ENCODE measurements at places on chromosomes 5 and 9.

DNA sequence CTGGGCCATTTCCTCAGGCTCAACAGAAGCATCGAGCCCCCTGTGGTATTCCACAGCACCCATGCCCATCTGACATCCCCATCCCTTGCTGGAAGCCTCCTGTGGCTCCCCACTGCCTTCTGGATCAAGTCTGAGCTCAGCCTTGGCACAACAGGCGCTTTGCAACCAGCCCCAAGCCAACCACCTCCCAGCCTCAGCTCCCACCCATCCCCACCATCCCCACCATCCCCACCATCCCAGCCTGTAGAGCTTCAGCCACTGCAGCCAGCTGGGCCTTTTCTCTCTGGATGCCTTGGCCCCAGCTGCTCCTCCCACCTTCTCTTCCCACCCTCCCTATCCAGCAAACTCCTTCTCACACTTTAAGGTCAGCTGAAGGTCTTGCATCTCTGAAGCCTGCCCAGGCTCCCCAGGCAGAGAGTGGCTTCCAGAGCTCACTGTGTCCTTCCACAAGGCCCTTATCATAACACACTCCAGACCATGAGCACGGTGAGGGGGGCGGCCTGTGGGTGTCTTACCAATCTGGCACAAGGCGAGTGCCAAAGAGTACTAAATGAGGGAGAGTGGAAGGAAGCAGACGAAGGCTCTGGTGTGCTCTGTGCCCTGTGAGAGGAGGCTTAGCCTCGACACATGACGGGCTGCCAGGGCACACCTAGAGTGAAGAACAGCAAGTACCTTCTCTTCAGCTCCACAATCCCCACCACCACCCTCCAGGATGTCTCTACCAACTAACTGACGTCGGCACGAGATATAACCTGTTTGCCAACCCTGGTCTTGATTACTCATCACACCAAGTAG is 6.5 kb downstream of the HIGD2A start:
- no peak for DNase-seq

- DNase-seq, result no peak
Observed at GRCh38 chr5:28253431-28253830, 1215.0 kb upstream of the CDH9 start.

DNA sequence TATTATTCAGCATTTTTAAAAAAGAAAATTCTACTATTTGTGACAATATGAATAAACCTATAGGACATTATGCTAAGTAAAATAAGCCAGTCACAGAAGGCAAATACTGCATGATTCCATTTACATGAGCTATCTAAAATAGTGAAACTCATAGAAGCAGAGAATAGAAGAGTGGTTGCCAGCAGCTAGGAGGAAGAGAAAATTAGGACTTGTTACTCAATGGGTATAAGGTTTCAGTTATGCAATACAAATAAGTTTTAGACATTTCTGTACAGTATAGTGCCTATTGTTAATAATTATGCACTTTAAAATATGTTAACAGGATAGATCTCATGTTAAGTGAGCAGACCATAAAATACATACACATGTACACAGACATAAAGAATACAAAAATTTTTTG is 73.8 kb upstream of the SPINK5 start:
- no peak for DNase-seq

DNA sequence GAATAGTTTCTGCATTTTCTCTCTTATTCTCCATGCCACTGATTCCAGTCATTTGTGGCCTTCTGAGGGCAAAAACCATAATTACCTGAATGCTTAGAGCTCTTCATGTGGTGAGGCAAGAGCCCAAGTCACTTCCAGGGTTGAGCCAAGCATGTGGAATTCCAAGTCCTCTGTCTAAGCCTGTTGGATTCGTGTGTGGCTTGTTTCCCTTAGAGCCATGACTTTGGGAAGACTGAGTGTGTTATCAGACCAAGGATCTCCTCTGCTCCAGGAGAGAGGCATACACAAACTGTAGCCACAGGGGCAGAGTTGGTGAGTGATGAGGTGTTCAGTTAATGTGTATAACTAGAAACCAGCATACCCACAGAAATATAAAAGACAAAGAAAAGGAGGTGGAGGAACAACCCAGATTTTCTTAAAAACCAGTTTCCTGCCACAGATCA is 27.1 kb downstream of the SLC22A5 start:
- peak; percentile 90 for DNase-seq

- peak; percentile 31 for DNase-seq
Observed at GRCh38 chr5:109329333-109330237, 80.2 kb downstream of the PJA2 start.

- no peak for DNase-seq
Observed at GRCh38 chr9:76109953-76110352, 219.5 kb downstream of the PCSK5 start.

DNA sequence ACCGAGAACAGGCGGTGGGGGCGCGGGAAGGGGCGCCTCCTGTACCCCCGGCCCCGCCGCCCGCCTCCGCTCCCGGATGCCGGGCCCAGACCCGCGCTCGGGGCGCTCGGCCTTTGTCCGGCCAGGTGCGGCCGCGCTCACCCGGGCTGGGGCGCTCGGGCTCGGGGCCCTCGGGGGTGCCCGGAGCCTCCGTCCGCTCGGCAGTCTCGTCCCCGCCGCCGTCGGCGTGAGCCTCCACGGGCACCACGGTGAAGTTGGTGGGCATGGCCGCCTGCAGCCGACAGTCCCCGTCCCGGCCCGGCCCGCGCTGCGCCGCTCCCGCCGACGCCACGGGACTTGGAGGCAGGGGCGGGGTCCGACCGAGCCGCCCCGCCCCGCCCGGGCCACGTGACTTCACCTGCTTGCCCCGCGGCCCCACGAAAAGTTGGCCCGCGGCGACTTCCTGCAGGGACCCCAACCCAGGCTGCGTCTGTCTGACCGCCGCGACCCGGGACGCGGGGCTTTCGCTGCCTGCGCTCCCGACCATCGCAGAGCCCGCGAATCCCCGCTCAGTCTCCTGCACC is at the start of gene SLC12A7:
SLC12A7 (minus strand) TSS at position 337 of the 563 bp plus-strand sequence; CDS start at position 265, 72 bp downstream.
- DNase-seq, result no peak

- no peak for DNase-seq
Observed at GRCh38 chr5:67681703-67682102, 485.1 kb upstream of the CD180 start.

GRCh38 chr9:70761139-70761670 is 346.7 kb upstream of the KLF9 start:
- DNase-seq, result no peak

DNA sequence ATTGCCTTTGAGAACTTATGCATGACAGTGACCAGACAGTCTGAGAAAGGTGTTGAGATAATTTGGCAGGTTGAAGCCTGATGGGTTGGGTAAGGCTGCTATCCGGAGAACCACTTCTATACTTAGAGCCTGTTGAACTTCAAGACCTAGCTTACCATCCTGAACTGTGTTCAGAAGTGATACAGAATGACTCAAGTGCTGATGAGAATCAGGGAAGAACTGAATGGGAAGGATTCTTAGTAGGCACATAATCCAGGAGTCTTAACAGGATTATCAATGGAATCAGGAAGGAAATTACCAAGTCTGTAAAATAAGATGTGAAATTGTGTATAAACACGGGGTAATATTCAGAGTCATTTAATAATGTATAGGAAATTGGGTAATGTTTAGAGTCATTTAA is 9.0 kb upstream of the PAPPA start:
- DNase-seq, result no peak

- no peak for DNase-seq
Observed at GRCh38 chr5:149323210-149323609, 22.1 kb upstream of the GRPEL2 start.

DNA sequence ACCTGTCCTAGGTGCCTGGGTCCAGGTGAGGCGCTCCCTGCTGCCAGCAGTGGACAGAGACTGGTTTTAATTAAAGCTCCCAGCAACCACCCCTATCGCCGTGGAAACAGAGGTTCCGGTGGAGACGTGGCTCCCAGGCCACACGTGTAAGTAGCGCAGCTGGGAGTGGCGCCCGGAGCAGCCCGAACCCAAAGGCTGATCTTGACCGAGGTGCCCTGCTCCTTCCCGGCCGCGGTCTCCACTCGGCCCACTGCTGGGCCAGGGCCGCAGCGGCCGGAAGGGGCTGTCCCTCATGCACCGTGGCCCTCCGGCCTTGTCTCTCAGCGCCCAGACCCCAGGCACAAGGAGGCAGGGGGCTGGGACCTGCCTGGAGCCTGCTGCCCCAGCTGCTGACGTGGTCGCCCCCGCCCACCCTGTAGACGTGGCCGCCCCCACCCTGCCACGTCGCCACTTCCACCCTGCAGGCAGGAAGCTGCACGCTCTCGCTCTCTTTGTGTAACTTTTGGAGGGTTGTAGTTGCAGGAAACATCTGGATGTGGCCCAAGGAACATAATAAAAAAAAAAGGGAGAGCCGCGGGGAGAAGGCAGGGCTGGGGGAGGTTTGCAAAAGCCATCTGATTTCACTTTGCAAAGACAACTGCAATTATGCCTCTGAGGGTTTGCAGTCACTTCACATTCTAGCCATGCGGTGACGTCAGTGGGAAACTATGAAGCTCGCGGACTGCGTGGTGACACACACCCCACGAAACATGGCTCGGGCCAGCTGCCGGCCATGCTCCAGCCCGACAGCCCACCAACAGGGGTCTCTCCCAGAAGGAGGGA is 129.9 kb downstream of the RXRA start:
- peak; percentile 99 for DNase-seq

DNA sequence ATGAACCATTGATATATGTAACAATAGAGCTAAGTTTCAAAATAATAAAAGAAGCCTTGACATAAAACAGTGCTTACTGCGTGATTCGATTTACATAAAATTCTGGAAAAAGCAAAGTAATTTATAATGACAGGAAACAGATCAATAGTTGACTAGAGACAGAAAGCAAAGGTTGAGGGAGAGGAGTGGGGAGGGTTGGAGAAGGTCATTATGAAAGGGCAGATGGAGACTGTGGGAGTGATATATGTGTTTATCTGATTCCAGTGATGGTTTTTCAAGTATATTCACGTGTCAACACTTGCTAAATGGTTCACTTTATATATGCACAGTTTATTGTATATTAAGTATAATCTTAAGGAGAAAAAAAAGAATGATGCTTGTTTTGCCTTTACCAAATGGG is 1885.7 kb upstream of the NUDT12 start:
- no peak for DNase-seq

DNA sequence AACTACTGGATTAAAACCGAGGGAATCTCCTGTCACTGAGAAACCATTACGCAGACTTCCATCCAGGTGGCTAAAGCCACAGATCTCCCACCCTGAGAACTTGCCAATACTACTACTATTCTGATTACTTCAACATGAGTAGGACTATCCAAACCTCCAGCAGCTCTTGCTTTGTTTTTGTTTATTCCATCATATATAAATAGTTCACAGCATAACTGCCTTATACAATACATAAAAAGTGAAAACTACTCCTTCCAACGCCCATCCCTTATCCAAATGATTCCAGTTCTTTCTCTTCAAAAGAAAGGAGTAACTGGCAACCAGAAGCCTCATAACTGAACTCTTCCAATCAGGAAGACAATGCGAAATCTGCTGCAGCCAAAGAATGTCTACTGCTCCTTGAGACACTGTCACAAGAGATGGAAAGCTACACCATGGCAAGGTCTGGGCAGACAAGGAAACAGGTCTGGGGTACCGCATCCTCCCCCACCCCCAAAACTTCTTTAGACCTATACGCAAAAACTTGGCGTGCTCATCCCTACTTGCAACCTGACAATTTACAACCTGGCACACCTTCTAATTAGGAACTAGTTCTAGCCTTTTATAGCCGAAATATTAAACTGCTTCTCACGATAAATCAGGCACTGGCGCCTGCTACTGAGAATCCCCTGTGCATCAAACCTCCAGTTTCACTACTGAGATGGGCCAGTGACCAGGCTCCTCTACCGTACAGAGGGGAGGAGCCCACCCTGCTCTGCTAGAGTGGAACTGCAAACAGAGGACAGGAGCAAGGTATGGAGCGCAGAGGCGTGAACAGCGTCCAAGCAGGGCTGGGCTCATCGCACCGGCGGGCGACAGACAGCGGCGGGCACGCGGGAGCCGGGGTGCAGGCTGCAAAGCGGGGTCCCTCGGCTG is 986 bp downstream of the PLPP1 start:
- peak; percentile 50 for DNase-seq

- DNase-seq, result no peak
Observed at GRCh38 chr5:153797484-153797883, 241.2 kb downstream of the FAM114A2 start.

DNA sequence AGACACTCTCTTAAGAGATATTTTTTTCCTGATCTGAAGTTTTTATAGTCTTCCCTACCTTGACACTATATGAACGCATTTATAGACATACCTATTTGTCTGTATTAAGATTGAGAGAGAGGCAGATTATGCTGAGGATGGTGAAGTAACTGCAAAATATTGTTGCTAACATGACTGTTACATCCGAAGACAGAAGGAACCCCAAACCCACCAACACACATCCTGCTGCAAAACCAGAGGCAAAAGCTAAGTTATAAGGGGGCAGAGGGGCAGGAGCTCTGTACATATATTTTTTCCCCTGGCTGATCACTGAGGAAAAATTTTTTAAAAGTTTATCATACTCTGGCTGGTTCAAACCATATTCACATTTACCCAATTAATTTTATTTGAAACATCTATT is 279.0 kb downstream of the MLLT3 start:
- DNase-seq, result no peak

GRCh38 chr5:38598994-38599617 is 42.7 kb upstream of the LIFR start:
- DNase-seq, result peak; percentile 81

- no peak for DNase-seq
Observed at GRCh38 chr5:165560648-165561047, 2055.2 kb downstream of the MAT2B start.

DNA sequence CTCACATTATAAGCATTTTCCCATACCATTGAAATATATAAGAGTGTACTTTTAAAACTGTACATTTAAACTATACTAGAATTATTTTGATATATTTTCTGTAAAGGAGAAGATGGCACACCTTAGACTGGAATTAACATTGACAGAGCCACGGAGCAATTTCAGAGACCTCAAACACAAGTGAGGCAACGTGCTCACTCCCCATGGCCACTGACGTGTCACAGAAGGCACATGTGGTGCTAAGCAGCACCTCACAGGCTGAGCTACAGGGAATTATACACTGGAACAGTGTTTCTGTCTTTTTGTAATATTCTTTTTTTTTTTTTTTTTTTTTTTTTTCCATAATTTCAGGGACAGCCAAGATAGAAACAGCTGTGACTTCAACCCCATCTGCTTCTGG is 66.5 kb downstream of the NUP214 start:
- DNase-seq, result no peak

DNA sequence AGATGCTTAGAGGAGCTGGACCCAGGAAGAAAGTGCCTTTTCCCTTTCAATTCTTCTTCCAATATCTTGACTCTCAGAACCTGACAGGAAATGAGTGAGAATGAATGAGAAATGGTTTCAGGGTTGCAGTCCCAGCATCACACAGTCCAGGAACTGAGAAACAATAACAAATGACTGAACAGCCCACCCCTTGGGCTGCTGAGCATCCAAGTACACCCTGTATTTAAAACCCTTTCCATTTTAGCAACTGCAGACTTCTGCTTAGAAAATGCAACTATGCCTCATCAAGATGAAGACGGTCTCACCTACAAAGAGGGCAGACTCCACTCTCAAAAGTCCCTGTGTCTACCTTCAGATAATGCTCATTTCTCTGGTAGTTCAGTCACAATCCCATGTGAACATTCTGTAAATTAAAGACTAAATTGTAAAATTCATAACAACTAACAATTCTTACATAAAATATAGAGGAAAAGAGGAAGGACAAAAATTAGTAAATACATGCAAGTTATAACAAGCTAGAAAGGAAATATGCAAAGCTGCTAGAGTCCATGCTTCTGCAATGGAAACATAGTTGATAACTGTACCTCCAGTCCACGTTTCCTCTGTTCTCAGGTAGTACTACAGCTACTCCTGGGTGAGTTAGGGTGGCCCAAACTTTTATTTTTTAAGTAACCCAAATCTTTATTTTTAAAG is 316.5 kb downstream of the ICE1 start:
- DNase-seq, result no peak

Measured in RPMI7951 (cell line).